DMS153 (cell line): ENCODE measurements at places on chromosomes 11 and 22.

DNA sequence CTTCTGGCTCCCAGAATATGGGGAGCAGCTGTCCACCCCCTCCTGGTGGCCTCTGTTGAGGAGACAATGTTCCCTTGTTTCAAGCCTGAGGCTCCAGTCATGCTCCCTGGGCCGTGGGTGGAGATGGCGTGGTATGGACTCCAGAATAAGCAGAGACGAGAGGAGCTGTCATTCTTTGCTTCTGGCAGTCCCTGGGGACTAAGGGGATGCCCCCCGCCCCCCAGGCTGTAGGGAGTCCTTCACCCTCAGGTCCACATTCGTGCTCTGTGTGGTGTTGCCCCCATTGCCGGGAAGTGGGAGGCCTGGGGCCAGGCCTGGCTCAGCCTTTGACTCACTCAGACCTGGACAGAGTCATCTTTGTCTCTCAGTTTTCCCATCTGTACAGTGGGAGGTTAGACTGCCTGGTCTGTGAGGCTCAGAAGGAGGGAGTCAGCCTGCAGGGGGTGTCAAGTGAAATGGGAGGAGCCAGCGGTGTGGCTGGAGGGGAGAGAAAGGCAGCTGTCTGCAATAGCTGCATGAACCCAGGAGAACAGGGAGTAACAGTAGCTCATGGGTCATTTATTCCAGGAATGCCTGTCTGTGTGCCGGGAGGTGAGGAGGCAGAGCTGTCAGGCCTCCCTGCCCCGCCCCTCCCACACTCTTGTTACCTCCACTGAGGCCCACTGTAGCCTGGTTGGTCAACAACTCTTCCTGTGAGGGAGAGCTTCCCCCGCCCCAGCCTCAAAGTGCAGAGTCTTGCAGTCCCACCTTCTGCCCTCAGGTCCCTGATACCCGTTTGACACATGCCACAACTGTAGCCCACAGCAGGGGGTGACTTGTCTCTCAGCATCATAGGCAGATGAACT is 6.3 kb downstream of the ARHGEF17 start:
- DNase-seq, result no peak

- DNase-seq, result no peak
Observed at GRCh38 chr11:2833051-2833715, 52.4 kb downstream of the CDKN1C start.

- no peak for DNase-seq
Observed at GRCh38 chr22:41431656-41432055, 14.9 kb downstream of the TOB2 start.

GRCh38 chr22:43482318-43482625 is 70.5 kb downstream of the MPPED1 start:
- DNase-seq, result no peak
